ENCODE measurements at places on chromosomes 1 and 21.

GRCh38 chr21:45620201-45620923, 23.2 kb upstream of the PCBP3 start:
- DNase-seq = no peak

DNA sequence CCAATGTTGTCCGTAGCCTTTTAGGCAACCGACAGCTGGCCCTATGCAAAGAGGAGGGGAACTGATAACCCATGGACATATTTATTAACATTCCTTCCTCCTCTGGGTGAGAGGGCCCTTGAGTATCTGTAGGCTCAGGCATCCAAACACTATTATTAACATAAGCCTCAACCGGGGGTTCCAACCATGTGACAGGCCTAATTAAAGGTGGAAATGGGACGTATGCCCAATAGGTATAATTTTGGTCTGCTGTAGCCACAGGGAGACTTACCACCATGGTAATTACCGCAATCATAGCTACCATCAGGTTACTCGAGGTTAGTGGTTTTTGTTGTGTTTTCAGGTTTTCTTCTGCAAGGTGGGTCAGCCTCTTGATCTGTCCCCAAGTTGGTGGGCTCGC, 5.3 kb downstream of the DAP3 start:
- DNase-seq = no peak

- DNase-seq = no peak
Measured at GRCh38 chr1:14324248-14324630, 274.2 kb upstream of the KAZN start.

DNA sequence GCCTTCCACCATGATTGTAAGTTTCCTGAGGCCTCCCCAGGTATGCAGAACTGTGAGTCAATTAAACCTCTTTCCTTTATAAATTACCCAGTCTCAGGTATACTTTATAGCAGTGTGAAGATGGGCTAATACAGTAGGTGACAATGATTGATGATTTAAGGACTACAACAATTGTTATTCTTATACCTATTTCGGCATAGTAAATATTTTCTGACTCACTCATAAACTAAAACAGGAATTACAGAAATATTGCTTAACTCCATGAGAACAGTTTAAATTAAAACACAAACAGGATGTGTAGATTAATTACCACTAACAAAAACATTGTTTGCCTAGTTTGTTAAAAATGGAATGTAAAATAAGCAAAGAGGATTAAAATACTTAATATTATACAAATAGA, 839.9 kb downstream of the LTN1 start:
- no peak for DNase-seq

DNA sequence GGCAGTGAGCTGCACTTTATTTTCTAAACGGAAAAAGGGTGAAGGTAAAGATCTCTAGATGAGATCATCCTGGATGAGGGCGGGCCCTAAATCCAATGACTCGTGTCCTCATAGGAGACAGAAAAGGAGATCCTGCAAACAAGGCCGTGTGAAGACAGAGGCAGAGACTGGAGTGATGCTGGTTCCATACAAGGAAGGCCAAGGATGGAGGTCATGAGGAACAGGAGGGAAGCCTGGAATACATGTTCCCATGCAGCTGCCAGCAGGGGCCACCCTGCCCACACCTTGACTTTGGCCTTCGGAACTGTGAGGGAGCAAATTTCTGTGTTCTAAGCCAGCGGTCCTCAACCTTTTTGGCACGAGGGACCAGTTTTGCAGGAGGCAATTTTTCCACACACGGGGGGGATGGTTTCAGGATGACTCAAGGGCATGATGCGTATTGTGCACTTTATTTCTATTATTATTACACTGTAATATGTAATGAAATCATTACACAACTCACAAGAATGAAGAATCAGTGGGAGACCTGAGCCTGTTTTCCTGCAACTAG, 94.3 kb downstream of the PSMG1 start:
- no peak for DNase-seq

All from central memory CD4-positive, alpha-beta T cell (primary cell).